ENCODE measurements at places on chromosomes 7 and 10. TPM values are rescaled to one million over a fixed set of nuclear protein-coding genes. Genes with fewer than 3 reads are reported as not detected.

The SPDYE6 gene
- not detected for total RNA-seq

The MYL10 gene
- not detected for total RNA-seq

The FAM53B gene
- 187 TPM for total RNA-seq

The ZNF716 gene
- not detected for total RNA-seq

The SPDYE9 gene
- not detected for total RNA-seq

The CLEC2L gene
- total RNA-seq: not detected

The MYO3A gene
- total RNA-seq: 1.4 TPM

The CYP3A5 gene
- not detected for total RNA-seq

The SFRP4 gene
- not detected for total RNA-seq

The ATP5MK gene
- 107 TPM for total RNA-seq

The OR6B1 gene
- not detected for total RNA-seq

The LRMDA gene
- total RNA-seq: not detected

The PLAC9 gene
- total RNA-seq: not detected

The GTF2IRD2 gene
- total RNA-seq: 59.1 TPM

The GDF2 gene
- not detected for total RNA-seq

The FAM25G gene
- not detected for total RNA-seq

The RGS10 gene
- total RNA-seq: 16.8 TPM

The SPDYE11 gene
- not detected for total RNA-seq

The UTF1 gene
- total RNA-seq: not detected

The DOCK4 gene
- 5.3 TPM for total RNA-seq

The HOGA1 gene
- total RNA-seq: not detected

The ADAM22 gene
- 2.0 TPM for total RNA-seq

The POT1 gene
- total RNA-seq: 32.3 TPM

The GPR26 gene
- not detected for total RNA-seq

The ADAM12 gene
- total RNA-seq: 0.22 TPM

The ABCA13 gene
- not detected for total RNA-seq

The FAM25C gene
- not detected for total RNA-seq

The SLC16A12 gene
- not detected for total RNA-seq

The H2BK1 gene
- total RNA-seq: 3.1 TPM

The STK32C gene
- 20.0 TPM for total RNA-seq

The NUTM2B gene
- total RNA-seq: 0.80 TPM

The COL13A1 gene
- not detected for total RNA-seq

The SP8 gene
- not detected for total RNA-seq

The NEUROG3 gene
- not detected for total RNA-seq

The ACADSB gene
- 27.8 TPM for total RNA-seq

The OIT3 gene
- total RNA-seq: not detected

The CHST12 gene
- 25.4 TPM for total RNA-seq

The TLX1 gene
- not detected for total RNA-seq

The ALOX5 gene
- 354 TPM for total RNA-seq

The SPAM1 gene
- not detected for total RNA-seq

The OR2A12 gene
- total RNA-seq: not detected

The BTAF1 gene
- total RNA-seq: 78.1 TPM

The CUBN gene
- total RNA-seq: 4.2 TPM

The FGL2 gene
- total RNA-seq: 7.0 TPM

The FRMD4A gene
- total RNA-seq: 3.4 TPM

The CNPY1 gene
- total RNA-seq: not detected

Measured in B cell (primary cell).